SHP77 (cell line): ENCODE measurements at places on chromosomes 3 and 15.

DNA sequence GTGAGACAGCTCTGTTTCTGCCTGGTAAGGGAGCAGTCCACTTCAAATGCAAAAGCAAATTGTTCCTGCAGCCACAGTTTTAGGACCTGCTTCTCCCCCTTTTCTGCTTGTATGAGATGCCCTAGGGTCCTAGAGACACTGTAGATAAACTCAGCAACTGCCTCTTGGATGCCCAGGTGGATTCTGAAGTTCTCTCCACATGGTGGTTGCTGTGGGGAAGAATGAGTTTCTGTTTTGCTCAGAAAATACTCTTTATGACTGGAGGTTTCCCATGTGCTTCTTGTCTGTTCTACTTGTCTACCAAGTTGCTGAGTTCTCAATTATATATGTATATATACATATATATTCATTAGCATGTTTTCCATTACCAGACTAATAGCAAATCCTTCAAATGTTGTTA lies 5.6 kb upstream of the ZNF80 start:
- DNase-seq, result no peak

DNA sequence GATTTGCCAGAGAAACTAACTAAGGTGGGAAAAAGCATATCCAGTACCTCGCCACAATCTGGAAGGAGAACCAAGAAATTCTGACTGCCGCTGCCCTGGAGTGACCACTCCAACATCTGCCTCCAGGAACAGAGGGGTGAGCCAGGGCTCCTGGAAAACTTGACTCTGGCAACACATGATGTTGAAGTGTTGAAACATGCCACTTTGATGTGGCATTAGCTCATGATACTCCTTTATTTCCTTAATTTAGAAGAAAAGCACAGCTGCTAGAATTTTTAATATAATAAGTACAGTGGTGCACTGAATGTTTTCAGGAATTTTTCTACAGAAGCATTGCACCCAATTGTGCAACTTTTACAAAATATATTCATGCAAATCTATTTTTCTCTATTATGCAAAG lies 109.9 kb upstream of the BCL6 start:
- DNase-seq, result no peak

- no peak for DNase-seq
Observed at GRCh38 chr15:58258501-58259292, 120.5 kb downstream of the AQP9 start.

- DNase-seq, result no peak
Observed at GRCh38 chr3:15556512-15556911, 35.0 kb upstream of the COLQ start.

GRCh38 chr3:44419116-44419922 lies 58.2 kb downstream of the ZNF445 start:
- DNase-seq, result no peak

DNA sequence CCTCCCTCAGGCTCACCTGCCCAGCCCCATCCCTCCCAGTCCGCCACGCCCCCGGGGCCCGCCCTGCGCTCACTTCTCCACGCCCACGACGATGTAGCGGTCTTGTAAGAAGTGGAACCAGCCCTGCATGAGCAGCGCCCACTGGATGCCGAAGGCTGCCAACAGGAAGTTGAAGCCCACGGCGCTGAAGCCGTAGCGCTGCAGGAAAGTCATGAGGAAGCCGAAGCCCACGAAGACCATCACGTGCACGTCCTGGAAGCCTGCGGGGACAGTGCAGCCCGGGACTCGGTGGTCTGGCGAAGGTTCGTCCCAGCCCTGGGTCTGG lies 9.7 kb downstream of the RHCG start:
- DNase-seq, result no peak

DNA sequence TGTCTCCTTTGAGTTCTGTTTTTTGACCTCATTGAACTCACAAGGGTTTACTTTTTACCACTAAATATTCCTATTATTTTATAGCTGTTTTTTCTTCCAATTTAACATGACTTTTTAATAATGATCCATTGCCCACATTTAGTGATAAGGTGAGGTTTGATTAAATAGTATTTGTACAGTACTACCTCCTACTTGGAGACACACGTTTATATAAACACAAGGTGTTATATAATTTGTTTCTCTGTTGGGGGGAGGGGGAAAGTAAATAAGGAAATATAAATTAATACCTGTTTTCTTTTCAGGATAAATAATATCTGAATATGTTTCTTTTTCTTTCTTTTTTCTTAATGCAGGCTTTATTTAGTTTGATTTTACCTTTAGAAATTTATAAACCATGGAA lies 281.3 kb downstream of the LPP start:
- DNase-seq, result no peak

DNA sequence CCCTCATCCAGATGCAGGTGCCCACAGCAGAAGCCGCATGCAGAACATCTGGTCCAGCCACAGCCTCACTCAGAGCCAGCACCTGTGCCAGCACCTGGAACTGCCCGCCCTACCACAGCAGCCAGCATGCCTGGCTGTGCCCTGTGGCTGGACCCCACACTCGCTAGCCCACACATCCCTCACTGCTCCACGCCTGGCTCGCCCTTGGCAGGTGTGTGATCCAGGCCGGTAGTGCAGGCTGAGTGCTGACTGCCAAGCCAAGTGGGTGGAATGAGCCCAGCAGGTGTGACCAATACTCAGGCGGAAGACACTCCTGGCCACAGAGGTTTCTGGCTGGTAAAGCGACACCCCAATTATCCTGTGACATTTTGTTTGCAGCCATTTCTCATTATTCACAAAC lies 162.4 kb upstream of the ROBO1 start:
- no peak for DNase-seq

- DNase-seq, result no peak
Observed at GRCh38 chr3:184299488-184300377, 692 bp downstream of the PSMD2 start.

DNA sequence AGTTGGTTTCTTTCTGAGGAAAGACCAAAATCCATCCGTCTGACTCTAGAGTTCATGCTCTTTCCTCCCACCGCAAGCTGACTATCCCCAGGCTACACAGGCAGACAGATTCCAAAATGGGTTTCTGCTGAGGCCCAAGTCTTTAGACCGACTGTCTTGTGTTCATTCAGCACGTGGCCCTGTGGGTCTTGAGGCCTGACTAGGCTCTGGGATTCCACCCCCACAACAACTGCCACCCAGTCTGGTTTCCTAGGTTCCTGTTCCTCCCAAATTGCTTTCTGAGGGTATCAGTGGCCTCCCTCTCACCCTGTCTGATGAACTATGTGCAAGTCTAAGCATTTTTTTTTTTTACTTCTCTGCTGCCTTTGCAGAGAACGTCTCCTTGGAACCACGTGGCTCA lies 67.7 kb downstream of the CYP19A1 start:
- no peak for DNase-seq

- no peak for DNase-seq
Observed at GRCh38 chr3:193701953-193702635, 109.1 kb downstream of the OPA1 start.

GRCh38 chr3:177096615-177097014 lies 100.7 kb downstream of the TBL1XR1 start:
- no peak for DNase-seq

- no peak for DNase-seq
Observed at GRCh38 chr3:25940935-25941334, 151.0 kb downstream of the OXSM start.

- DNase-seq, result no peak
Observed at GRCh38 chr15:28861031-28861534, 12.6 kb upstream of the GOLGA6L7 start.

DNA sequence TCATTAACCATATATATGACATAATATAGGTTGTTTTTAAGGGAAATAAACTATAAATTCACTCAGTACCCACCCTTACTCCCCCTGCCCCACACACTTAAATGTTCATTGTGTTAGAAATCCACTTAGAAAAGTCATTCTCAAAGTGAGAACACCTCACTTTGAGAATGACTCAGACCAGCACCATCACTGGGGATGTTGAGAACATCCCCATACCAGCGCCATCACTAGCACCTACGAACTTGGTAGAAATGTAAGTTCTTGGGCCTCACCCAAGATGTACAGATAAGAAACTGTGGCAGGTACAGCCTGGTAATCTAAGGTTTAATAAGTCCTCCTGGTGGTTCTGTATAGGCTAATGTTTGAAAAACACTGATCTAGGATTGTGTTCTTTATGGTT lies 362.6 kb downstream of the LPP start:
- DNase-seq, result no peak

DNA sequence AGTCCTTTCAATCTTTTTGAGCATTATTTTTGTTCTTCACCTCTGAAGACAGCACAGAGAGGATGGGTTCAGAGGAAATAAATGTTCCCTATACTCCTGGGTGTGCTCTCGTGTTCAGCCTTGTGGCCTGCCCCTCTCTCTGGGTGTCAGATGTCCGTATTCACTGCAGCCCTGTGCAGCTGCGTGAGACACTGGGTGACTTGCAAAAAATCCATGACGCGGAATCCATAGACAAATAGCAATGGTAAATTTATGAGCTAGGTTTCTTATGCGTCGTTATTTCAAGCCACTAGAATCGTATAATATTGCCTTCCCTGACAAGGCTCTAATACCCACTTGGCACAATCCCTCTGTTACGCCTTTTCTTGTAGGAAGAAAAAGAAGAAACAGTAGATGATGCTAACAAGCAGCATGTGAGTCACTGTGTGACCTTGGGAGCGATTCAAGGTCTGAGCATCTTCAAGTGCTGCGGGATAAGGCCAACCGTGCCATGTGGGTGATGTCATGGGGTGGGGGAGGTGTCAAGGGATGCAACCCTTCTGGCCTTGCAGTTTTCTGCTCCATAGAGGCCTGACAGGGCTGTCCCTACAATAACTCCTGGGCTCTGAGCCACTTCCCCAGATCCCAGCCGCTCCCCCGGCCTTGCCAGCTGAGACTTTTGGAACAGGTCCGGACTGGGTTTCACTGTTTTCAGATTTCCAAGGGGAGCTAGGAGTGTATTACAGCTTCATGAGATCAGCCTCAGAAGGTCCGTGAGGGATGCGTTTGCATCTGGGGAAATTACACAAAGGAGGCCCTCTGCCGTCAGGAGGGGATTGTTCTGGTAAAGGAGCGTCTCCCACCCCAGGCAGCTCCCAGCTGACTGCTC lies 47.6 kb upstream of the POMGNT2 start:
- DNase-seq, result peak; percentile 80

GRCh38 chr3:5784690-5785089 lies 597.2 kb downstream of the EDEM1 start:
- no peak for DNase-seq

DNA sequence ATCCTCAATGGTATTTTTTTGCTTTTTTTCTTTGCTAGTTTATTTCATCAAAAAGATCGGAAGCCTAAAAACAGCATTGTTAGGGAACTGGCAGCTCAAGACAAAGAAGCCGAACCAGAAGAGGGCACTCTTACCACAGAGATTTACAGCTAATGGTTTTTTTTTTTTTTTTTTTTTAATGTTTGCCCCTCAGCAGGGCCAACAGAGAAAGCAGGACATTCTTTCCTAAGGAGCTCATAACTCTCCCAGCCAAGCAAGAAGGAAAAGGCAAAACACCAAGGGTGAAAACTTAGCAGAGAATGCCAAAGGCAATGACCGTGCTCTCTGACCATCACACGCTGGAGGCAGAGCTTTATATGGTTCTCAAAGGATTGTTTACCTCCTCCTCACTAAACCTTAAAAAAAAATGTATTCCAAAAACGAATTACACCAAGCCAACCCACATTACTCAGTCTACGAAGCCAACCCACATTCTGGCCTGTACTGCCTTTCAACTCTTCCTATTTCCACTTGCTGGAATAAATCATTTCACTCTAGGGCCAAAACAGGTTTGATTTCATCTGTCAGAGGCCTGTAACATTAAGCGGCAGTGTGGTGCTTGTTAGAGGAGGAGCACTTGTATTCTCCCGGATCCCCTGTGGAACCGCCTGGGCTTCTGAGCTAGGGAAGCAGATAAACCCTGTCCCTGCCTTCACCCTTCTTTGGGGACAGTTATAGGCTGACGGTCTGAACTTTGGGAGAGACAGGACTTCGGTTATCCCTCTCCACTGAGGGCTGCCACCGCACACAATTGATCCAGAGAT lies 35.6 kb upstream of the GYG1 start:
- DNase-seq, result peak; percentile 42

GRCh38 chr15:63869371-63870042 lies 35.8 kb upstream of the HERC1 start:
- no peak for DNase-seq

- no peak for DNase-seq
Observed at GRCh38 chr15:63446255-63446654, 58.1 kb upstream of the USP3 start.

DNA sequence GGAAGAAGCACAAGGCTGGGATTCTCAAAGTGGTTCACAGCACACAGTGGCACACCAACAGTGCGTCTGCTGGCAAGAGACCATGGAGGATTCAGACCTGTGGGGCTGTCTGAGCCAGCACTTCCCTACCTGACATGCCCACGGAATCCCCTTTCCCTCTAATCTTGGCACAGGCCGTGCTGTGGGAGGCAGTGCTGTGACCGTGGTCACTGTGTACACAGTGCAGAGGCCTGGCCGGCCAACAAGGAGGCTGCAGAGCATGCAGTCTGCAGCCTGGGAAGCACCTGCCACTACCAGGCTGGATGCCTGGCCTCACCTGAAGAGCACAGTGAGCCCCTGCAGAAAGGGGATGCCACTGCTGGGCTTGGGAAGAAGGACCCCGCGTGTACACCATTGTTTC lies 301.0 kb upstream of the LYSMD4 start:
- DNase-seq, result no peak

DNA sequence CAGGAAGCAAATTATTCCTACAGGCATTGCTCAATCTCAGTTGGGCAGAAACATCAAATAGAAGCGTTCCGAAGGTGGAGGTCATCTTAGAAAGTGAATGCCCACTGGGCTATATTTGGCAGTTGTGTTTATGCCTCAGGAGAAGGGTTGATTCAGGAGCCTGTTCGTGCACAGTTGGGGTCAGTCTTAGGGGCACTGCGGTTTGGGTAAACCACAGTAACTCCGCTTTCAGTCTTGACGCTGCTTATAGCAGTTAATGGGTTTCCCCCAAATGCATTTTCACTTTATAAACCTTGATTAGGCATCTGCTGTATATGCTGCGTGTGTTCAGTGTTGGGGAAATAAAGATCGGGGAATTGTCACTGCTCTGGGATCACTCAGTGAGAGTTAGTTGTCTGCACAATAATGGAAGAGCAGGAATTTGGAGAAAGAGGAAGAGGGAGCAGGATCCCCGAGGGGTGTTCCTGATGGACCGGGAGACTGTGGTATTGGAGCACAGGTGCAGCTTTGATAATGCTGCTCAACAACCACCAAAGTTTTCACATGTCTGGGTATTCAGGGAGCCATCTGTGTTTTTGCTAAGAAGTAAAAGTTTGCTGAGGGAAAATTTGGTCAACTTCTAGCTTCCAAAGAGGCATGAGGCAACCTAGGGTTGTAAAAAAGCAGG lies 124.3 kb upstream of the EIF1B start:
- DNase-seq, result no peak

GRCh38 chr15:28075573-28075972 lies 23.5 kb downstream of the OCA2 start:
- no peak for DNase-seq

GRCh38 chr3:157832588-157832987 lies 273.6 kb downstream of the SHOX2 start:
- no peak for DNase-seq

GRCh38 chr15:62173215-62173614 lies 8.1 kb upstream of the C2CD4B start:
- DNase-seq, result no peak
